ENCODE measurements at places on chromosomes 12 and 14.

DNA sequence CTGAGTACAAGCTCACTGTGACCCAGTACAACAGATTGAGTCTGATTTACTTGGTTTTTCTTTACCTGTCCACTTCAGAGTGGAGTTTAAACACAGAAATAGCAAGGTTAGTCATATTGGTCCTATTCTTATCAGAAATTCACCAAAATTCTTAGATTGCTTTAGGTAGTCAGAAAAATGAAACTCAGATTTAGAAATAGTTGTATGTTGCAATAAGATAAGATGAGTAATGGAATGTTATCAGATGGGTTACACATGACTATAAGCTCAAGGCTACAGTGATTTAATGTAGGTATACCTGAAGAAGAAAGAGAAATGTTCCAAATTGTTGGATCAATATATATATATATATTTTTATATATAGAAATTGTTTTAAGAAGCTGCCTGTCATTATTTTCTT is 524.1 kb downstream of the LRFN5 start:
- no peak for DNase-seq

- DNase-seq, result no peak
Observed at GRCh38 chr12:59088673-59089072, 168.4 kb upstream of the LRIG3 start.

DNA sequence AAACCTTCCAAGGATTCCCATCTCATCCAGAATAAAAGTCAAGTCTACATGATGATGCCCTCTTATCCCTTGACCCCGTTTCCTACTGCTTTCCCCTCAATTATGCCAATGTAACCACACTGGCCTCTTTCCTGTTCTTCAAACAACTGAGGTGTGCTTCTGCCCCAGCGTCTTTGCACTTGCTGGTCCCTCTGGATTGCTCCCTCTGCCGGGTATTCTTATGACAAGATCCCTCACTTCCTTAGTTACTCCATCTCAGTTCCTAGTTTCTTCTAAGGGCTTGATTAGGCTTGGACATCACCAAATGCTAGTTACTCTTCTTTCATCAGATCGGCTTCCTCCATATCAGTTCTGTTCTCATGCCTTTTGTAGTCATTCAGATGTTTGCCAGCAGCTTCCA is 32.7 kb upstream of the PELI2 start:
- DNase-seq, result no peak

DNA sequence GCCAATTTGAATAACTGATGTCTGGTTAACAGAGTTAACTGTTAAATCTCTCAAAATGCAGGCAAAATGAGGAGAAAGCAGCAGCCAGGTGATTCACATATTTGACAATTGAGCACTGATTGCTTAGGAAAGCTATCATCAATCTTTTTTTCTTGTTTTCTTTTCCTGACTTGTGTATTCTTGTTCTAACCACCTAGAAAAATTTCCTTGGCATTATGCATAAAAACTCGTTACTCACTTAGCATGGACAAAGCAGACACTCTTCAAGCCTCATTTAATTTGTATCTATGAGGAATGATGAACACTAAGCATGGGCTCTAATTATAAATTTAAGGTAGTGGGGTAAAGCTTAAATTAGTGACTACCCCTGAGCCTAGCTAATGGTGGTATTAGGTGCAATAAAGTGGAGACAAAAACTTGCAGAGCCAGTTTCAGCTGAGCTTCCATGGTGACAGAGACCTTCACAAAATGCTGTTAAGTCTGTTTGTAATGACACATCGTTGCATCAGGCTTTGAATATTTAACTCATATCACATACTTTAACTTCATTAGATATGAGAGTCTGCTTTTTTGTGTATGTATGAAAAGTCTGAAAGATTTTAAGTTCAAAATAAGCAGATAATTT is 52.0 kb downstream of the RASSF9 start:
- no peak for DNase-seq

GRCh38 chr12:92471551-92471950 is 231.2 kb upstream of the PLEKHG7 start:
- DNase-seq, result no peak

DNA sequence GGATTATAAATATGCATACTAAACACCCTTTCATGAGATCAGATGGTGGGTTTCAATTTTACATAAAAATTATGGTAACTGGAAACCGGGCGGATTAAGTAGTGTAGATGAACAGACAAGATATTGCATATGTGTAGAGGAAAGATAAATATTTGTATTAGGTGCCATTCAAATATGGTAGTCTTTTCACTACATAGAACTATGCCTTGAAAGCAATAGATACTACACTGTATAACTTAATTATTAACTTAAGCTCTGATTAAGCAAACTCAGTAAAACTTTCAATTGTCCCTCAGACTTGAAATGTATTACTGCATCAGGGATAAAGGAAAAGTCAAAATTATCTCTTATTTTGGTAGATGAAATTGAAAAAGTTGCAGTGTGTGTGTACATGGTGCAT is 1.9 kb downstream of the PTPN21 start:
- no peak for DNase-seq

Measured in SW480 (cell line).